Pancreas (tissue), 10 donors: ENCODE measurements at places on chromosomes 16 and 17. TPM values are rescaled to one million over a fixed set of nuclear protein-coding genes. Genes with fewer than 3 reads are reported as not detected.

Gene CDC6
- total RNA-seq = 1.1 TPM

Gene ZNF597
- 0.83 TPM for total RNA-seq

- H3K27ac ChIP-seq = no peak overlapping the region
- no peaks in the 10 kb centered on the region for H3K4me1 ChIP-seq
- DNase-seq = no peak
- no peak overlapping the region for H3K4me3 ChIP-seq
- H3K27me3 ChIP-seq = no peaks in the 10 kb centered on the region
- H3K36me3 ChIP-seq = no peaks in the 10 kb centered on the region
Measured at GRCh38 chr17:51142597-51142996, 10.8 kb upstream of the NME1 start.

DNA sequence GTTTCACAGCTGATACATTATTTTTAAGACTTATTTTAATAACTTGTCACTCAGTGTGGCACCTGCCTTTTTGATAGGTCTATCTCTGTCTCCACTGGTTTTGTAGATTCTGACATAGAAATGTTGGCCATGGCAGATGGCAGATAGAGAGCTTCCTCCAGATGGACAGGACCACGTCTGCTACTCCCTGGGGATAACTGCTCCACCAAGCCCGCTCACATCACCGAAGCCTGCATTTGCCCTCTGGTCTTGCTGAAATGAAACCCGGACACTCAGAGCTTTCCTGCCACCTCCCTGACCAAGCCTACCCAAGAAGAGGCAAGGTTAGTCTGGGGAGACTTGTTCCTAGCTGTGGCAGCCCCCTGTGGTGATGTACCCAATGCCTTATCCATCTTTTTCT lies 16.4 kb upstream of the HAP1 start:
- DNase-seq = no peak
- no peaks in the 10 kb centered on the region for H3K27me3 ChIP-seq
- no peaks in the 10 kb centered on the region for H3K36me3 ChIP-seq
- H3K27ac ChIP-seq = no peak overlapping the region
- no peak overlapping the region for H3K4me3 ChIP-seq

GRCh38 chr16:71933913-71934695 lies 38.8 kb downstream of the IST1 start:
- no peaks in the 10 kb centered on the region for H3K36me3 ChIP-seq
- no peaks in the 10 kb centered on the region for H3K27me3 ChIP-seq
- H3K27ac ChIP-seq = no peak overlapping the region
- peaks cover 3% of the 10 kb centered on the region for H3K4me1 ChIP-seq

- no peaks in the 10 kb centered on the region for H3K27me3 ChIP-seq
- H3K4me3 ChIP-seq = no peak overlapping the region
- no peak overlapping the region for H3K27ac ChIP-seq
- no peaks in the 10 kb centered on the region for H3K4me1 ChIP-seq
- H3K36me3 ChIP-seq = no peaks in the 10 kb centered on the region
Measured at GRCh38 chr17:71423871-71424546, 696.8 kb upstream of the SOX9 start.
